Right hindlimb (tissue), 1 donor: ENCODE measurements at places on chromosomes 12 and 14.

GRCh38 chr14:59284059-59284458 is 95.6 kb downstream of the DAAM1 start:
- no peak for DNase-seq

GRCh38 chr12:55142669-55143565 is 16.7 kb downstream of the OR9K2 start:
- DNase-seq = peak; percentile 25

DNA sequence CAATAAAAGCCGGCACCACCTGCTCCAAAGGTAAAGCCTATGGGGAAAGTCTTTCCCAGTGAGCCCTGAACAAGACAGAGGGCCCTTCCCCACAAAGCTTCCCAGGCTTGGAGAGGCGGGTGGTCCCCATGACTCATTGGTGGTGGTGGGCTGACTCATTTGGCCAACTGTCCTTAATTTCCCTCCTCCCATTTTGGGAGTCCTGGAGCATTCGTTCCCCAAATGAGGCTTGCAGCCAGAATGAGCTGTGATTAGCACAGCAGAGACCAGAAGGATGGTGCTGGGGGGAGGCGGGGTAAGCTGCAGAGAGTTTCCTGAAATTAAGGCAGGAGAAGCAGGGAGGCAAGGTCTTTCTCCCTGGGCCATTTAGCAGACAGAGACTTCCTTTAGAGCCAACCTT is 241.7 kb downstream of the DPF3 start:
- no peak for DNase-seq

DNA sequence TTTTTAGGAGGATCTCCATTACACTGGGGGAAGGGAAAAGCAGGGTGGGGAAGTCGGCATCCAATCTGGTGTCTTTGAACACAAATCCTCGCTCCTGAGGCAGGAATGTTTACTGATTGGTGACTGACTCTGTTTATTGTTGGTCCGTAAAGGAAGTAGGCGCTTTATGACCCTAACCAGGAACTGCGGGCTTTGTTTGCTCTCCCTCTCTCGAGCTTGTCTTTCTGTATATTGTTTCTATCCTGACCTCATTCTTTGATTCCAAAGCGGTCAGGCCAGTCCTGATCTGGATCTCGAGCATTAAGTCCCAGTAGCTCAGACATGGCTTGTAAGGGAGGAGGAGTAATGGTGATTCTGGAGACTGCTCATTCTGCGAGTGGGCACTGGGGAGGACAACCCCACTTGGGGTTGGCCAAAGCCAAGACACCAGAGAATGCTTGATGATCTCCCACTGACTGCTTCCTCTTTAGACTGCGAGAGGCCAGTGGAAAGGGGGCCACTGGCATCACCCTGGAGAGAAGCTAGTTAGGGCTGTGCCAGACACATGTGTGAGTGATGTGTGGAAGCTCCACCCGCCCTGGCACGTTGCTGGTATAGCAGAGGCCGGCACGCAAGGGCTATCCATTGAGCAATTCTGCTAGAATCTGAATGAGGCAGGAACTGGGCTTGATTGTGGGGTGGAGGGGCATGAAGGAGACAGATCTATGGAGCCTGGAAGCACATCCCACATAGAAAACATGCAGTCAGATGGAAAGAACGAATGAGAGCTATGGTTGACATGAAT is 194.6 kb downstream of the PAX9 start:
- DNase-seq = no peak

GRCh38 chr12:48198672-48198971 is 4.5 kb downstream of the OR10AD1 start:
- DNase-seq = peak; percentile 63

GRCh38 chr12:25241167-25242020 is 9.3 kb downstream of the KRAS start:
- no peak for DNase-seq

DNA sequence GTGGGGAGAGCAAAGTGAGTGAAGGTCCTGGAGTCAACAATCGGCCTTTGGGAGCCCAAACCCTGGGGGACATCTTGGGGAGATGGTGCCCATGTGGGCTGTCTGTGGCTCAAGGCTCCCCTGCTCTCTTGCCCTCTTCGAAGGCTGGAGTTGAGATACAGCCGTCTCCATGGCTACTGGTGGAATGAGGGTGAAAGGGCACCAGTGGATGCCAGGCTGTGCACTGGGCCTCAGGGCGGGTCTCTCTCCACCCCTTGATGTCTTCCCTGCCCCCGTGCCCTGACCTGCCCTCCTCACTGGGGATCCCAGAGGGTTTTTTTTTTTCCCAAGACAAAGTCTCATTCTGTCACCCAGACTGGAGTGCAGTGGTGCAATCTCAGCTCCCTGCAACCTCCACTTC is 2.0 kb upstream of the ANKRD9 start:
- no peak for DNase-seq

- no peak for DNase-seq
These were observed 79.8 kb upstream of the TUNAR start for GRCh38 chr14:95796788-95797187.

DNA sequence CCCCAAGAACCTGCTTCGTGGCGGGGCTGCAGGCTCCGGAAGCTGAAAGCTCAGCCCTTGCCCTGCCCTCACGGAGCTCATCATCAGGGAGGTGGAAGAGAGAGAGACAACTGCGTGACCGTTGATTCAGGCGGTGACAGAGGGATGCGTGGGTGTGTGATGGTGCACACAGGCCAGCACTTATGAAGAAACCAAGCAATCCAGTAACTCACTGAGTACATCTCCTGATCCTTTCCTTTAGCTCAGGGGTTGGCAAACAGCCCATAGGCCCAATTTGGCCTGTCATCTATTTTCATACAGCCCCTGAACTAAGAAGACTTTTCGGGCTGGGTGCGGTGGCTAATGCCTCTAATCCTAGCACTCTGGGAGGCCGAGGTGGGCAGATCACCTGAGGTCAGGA is 49.9 kb downstream of the TESC start:
- DNase-seq = no peak

- DNase-seq = no peak
These were observed 17.7 kb upstream of the POP5 start for GRCh38 chr12:120598674-120599463.

DNA sequence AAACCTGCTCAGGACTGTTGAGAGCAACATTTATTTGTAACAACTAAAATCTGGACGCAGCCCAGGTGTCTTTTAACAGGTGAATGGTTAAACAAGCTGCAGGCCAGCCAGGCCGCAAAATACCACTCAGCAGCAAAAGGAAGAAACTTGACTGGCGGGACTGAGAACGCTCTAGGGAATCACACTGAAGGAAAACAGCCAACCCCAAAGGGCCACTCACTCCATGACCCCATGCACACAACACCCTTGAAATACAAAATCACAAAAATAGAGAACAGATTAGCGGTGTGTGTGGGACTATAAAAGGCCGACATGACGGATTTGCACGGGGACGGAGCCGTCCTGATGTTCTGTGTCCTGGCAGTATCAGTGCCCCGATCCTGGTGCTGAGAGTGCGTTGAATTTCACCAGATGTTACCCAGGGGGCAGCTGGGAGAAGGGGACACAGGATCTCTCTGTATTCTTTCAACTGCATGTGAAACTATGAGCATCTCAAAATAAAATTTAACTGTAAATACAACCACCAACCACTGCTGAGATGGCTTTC is 23.0 kb downstream of the VPS37B start:
- peak; percentile 21 for DNase-seq

DNA sequence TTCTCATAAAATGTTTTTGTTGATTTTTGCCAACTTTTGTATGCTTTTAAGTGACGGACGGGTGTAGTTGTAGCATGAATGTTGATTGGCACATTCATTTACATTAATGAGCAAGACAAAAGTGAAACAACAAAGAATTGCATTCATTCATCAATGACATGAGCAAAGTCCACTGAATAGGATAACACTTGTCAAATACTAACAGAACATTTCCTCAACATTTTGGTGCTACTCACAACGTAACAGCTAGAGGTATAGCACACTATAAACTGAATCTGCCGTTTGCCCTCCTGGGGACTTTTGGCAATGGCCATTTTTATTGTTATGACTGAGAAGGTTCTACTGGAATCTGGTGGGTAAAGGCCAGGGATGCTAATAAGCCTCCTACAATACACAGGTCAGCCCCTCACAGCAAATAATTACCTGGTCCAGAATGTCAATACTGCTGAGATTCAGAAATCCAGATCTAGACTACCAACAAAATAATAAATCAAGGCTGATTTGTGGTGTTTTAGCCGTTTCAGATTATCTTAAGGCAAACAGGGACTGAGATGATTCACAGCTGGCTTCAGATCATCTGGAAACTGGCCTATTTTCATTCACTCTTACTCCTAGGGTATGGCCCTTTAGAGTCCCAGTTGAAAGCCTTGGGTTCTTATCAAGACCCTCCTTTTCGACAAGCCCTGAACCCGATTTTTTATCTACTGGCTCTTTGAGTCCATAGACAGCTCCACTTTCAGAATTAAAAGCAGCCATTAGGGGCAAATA is 22.5 kb upstream of the CDKN3 start:
- DNase-seq = no peak

DNA sequence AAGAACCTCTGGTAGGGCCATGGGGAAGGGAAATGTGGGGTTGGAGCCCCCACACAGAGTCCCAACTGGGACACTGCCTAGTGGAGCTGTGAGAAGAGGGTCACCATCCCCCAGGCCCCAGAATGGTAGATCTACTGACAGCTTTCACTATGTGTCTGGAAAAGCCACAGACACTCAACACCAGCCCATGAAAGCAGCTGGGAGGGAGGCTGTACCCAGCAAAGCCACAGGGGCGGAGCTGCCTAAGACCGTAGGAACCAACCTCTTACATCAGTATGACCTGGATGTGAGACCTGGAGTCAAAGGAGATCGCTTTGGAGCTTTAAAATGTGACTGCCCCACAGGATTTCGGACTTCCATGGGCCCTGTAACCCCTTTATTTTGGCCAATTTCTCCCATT is 97.8 kb downstream of the HMGA2 start:
- no peak for DNase-seq

GRCh38 chr14:101731187-101732080 is 30.1 kb upstream of the PPP2R5C start:
- DNase-seq = no peak

- DNase-seq = no peak
These were observed 2.7 kb downstream of the APPL2 start for GRCh38 chr12:105233041-105233905.

DNA sequence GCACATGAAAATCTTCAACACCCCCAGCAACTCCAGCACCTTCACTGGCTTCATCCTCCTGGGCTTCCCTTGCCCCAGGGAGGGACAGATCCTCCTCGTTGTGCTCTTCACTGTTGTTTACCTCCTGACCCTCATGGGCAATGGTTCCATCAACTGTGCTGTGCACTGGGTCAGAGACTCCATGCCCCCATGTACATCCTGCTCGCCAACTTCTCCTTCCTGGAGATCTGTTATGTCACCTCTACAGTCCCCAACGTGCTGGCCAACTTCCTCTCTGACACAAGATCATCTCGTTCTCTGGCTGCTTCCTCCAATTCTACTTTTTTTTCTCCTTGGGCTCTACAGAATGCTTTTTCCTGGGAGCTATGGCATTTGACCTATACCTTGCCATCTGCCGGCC is 11.5 kb upstream of the OR11G2 start:
- no peak for DNase-seq

DNA sequence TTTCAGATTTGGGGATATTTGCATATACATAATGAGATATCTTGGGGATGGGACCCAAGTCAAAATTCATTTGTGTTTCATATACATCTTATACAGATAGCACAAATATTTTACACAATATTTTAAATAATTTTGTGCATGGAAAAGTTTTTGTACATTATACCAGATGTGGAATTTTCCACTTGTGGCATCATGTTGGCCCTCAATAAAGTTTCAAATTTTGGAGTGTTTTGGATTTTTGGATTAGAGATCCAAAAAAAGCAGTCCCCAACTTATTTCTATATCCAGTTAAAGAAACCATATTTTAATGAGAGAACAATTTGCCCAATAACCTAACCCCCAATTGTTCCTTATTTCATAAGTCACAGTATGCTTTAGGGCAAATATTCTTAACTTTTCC is 4.5 kb downstream of the GNPNAT1 start:
- no peak for DNase-seq

DNA sequence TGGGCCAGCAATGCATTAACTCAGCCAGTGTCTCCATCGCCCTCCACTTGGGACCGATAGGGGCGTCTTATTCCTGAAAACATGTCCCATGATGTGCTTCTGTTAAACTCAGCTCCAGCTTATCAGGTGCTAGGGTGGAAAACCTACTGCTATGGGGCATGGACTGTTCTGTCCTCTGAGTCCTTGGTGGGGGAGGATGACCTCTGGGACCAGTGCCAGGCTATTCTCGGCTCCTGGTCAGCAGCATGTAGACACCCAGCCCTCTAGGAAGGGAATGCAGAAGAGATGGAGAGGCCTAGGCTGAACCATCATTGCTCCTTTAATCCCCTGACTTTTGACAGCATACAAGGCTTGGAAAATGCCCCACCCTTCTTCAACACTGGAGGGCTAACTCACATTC is 486.2 kb downstream of the MED13L start:
- DNase-seq = no peak

DNA sequence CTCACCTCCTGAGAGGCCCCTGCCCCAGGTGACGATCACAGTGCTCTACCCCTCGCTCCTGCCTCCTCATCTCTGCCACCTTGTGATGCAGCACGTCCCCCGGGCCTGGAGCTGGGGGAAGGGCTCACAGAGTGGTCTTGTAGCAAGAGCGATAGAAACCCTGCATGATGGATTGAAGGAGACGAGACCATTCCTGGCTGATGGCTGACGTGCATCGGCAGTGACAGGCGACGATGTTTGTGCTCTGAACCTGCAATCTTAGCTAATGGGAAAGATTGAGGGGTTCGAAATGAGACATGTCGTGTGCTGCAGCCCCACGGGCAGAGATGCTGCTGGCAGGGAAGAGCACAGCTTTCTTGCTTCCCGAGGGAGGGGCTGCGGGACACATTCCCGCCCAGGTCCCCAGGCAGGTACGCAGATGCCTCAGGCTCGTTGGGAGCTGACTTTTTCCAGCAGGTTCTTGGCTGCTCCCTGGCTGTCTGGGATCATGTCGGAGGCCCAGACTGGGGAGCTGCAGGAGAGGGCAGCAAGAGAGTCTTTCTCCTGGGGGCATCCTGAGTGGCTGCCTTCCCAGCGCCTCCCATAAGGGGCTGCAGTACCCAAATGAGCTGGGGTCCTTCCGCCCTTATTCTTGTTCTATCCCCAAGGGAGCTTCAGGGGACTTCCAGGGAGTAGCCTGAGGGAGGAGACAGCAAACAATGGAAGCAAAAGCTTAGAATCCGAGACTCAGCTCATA is 38.7 kb upstream of the GPATCH2L start:
- no peak for DNase-seq
